ENCODE measurements at places on chromosomes 5 and 9.

DNA sequence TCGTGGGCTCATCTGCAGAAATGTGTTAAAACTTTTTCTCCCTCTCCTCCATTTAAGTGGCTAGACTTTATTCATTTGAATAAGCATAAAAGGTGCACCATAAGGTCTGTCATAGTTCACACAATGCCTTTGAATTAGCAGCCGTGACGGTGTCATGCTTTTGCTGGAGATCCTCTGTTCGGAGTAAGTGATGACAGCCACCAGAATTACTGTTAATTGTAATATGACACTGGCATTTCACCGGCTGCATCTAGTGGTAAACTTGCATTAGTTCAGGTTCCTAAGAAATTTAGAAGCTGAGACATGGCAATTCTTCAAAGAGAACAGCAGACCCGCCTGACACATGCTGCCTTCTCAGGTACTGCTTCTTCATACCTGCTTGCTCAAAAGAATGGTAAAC, 241.7 kb downstream of the EBF1 start:
- no peak for DNase-seq

GRCh38 chr5:1164696-1165630, 36.4 kb upstream of the SLC6A19 start:
- no peak for DNase-seq

DNA sequence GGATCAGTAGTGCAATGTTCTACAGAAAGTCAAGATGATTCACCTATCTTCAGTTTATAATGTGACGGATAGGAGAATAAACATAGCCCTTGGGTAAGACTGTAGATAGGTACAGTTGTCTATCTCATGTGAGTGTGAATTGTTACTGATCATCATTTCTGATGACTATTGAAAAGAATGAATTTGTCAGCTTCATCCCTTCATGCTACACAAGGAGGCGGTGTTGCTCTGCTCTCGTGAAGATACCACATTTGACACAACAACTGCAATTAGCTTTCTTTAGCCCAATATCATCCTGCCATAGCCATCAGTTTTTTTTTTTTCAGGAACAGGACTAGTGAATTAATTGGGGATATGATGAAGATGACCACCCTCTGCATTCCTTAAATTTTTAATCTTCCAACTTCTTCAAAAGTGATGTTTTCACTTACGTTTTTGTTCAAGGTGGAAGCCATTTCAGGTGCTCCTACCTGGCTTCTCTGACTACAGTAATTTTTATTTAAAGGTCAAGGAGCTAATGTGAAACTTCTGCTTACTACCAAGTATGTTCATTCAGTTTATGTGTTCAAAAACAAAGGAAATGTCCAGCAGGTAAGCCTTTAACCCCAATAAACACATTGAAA, 152.9 kb upstream of the MOCS2 start:
- no peak for DNase-seq

DNA sequence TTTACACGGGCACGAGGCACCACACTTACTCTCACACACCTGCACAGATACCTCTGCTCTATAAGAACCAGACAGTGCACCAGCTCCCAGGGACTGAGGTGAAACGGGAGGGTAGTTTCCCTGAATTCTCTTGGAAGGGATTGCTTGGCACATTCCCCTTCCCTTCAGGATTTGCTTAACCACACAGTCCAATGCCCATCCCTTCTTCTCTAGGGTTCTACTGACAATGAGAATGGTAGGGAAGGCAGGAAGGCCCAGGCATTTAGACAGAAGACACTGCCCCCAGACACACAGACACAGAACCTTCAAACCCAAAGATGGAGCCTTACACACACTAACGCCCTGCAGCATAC, 704 bp upstream of the LHX6 start:
- no peak for DNase-seq

DNA sequence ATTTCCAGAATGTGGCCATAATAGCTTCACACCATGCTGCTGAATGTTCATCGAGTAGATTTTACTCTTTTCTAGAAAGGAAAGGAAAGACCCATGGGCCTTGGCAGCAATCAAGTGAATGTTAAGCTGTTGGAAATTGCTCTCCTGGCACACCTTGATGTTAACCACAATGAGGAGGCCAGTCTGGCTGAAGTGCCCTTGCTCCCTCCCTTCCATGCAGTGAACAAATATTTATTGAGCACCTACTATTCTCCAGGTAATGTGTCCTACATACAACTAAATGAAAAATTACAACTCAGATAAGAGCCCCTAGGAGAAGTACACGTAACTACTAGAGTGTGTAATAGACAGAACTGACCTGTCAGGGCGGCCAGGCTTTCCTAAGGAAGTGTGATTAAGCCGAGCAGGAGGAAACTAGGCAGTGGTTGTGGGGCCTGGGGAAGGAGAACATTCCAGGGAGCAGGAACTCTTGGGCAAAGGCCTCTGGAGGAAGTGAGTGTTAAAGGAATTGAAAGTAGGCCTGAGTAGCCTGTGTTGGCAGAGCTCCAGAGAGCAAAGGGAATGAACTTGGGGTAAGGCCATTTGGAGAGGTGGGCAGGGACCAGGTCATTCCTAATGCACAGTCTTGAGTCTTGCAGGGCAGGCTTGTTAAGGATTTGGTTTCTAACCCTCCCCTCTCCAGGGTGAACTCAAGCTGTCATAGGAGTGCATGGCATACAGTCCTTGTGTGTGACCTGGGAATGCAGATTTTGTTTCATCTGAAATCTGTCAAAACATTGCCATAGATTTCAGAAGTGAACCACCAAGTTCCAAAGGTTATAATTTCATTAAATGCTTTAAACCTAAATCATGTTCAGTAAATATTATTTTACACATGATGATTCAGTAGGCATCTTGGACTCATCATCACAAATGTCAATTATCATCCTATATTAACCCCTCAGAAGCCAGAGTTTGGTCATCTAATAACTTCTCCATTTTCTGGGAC, 9.0 kb upstream of the ZSWIM6 start:
- DNase-seq, result no peak

GRCh38 chr5:89968958-89969381, 440.6 kb downstream of the CETN3 start:
- DNase-seq, result no peak

- no peak for DNase-seq
These were observed 53.1 kb downstream of the MAP1B start for GRCh38 chr5:72160329-72160728.

- DNase-seq, result no peak
These were observed 101.2 kb downstream of the PLK2 start for GRCh38 chr5:58358501-58359178.

GRCh38 chr5:171840066-171840465, 54.4 kb downstream of the SMIM23 start:
- no peak for DNase-seq

DNA sequence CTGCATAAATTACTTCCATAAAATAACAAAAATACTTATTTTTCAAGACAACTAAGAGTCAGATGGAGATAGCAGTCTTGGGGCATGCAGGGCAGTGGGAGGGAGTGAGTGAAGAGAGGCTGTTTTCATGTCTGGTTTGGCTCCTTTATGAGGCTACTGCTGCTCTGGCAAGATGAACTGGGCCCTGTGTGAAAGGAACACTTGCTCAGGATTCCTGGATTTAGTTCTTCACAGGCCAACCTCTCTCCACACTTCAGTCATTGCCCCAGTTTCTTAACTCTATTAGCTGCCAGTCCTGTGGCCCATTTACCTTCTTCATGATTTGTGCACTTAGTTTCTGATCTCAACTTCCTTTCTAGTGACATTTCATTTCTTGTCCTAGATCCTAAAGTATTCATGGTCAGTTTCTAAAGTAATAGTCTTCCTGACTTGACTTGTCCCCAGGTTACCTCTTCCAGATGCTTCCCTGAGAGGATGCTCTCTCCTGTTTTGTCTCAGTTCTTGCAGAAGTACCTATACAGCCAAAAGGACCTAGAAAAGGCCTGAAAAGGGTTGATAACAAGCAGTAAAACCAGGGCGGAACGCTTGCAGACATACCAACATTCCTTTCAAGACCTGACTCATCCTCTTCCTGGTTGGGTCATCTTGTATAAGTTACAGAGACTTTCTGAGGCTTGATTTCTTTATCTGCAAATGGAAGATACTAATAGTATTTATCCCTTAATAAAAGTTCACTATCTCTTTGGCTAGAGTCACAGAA, 77.0 kb upstream of the ZFAND5 start:
- DNase-seq, result no peak

GRCh38 chr5:36792560-36793180, 83.9 kb upstream of the NIPBL start:
- no peak for DNase-seq

DNA sequence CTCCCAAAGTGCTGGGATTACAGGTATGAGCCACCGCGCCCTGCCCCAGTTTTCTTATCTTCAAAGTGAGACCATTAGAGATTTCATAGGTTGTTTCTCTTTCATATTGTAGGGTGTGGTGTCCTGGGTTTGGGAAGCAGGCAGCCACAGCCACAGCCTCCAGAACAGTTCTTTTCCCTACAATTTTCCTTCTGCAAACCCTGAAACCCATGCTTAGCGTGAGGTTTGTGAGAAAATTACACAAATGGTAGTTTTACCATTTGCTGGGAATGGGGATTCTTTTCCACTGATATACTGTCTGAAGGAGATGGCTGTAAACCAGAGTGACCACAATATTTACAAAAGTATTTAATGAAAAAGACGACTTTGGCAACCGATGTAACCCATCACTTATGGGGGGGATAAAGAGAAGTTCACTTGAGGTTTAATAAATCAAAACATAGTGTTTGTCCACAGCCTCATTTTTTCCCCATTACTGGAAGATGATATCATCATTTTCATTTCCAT, 26.7 kb upstream of the ECM2 start:
- no peak for DNase-seq

DNA sequence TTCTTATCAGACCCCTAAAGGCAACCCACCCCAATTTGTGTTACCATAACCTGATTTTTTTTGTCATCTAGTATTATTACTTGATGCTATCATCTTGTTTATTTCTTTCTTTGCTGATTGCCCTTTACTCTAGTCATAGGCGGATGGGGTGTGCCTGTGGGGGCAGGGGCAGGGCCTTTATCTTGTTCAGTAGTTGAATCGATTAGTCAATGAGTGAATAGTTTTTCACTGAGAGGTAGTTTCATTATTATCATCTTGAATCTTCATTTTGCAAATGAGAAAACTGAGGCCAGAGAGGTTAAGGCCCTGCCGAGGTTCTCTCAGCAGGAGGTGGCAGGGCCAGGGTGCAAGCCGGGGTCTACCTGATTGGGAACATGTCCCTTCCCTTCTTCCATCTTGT, 9.4 kb upstream of the GM2A start:
- no peak for DNase-seq

DNA sequence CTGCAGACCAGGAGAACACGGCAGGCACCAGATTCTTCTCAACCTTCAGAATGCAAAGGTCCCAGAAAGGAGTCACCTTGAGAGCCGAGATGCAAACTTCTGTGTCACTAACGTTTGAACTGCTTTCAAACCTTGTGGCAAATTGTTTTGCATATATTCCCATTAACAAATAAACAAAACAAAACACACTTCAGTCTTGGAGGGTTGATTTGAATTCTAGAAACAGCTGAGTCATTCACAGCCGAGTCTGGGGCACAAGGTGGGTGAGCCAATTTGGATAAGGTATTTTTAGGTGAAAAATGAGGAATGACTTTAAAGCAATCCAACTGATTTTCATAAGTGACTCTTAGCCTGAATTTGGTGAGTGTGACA, 38.8 kb upstream of the ANKRD33B start:
- DNase-seq, result no peak

DNA sequence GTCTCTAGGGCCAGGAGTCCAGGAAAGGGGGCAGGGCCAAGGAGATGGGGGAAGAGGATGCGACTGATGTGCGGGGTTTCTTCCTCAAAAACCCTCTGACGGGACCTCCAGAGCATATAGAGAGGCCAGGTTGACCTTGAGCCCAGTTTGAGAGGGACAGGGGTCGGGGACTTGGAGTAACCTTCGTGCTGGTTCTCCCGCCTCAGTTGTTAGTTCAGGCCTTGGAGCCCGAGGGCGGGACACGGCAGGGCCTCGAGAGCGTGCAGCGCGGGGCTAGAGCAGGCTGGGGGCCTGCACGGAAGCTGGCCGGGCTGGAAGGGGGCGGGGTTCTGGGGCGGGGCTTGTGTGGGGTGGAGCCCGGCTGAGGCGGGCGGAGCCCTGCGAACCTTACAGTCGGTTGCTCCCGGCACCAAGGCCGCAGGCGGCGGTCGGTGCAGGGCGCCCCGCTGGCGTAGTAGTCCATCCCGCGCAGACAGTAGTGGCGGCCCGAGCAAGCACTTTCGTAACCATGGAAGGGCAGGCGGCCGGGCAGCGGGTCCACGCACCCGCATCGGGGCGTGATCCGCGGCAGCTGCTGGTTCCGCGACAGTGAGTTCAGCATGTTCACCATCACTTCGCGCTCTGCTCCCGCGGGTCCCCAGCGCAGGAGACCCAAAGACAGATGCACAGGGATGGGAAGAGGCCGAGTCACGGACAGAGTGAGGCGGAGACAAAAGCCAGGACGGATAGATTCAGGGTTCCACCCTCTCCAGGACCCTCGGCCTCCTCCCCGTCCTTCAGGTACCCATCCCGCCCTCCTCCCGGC, 4.0 kb upstream of the MYORG start:
- no peak for DNase-seq

DNA sequence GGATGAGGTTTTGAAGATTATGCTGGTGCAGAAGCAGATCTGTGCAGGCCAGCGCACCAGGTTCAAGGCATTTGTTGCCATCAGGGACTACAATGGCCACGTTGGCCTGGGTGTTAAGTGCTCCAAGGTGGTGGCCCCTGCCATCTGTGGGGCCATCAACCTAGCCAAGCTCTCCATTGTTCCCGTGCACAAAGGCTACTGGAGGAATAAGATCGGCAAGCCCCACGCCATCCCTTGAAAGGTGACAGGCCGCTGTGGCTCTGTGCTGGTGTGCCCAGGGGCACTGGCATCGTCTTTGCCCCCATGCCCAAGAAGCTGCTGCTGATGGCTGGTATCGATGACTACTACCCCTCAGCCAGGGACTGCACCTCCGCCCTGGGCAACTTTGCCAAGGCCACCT, 142.5 kb downstream of the SPATA31D1 start:
- DNase-seq, result no peak

DNA sequence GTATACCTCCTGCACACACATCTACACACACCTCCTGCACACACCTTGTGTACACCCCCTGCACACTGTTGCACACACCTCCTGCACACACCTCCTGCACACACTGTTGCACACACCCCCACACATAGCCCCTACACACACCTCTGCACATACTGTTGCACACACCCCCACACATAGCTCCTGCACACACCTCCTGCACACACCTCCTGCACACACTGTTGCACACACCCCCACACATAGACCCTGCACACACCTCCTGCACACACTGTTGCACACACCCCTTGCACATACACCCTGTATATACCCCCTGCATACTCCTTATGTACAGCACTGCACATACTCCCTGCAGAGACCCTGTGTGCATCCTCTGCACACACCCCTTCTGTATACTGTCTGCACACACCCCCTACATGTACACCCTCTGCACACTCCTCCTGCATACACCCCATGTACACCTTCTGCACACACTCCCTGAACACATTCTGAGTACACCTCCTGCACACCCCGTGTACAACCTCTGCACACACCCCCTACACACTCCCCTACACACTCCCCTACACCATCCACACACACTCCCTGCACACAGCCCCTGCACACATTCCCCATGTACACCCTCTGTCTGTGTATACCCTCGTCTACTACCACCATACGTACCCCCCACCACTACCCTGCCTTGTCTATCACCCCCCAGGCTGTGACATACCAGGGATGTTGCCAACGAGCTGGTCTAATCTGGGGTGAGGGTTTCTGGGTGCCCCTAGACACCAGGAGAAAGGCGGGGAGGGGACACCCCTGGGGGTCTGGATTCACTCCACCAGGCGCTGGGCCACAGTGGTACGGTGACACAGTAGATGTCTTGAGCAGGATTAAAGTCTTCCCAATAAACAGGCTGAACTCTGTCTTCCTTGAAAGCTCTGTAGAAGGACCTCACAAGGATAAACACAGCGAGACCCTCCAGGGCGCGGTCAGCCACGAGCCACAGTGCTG, 1.1 kb upstream of the CEP72 start:
- DNase-seq, result no peak
